Activated CD8-positive, alpha-beta T cell treated with anti-CD3 and anti-CD28 coated beads for 36 hours (primary cell): ENCODE measurements at places on chromosomes 4 and X. TPM values are rescaled to one million over a fixed set of nuclear protein-coding genes. Genes with fewer than 3 reads are reported as not detected.

Gene ACSL4
- total RNA-seq = 63.1 TPM

GRCh38 chr4:1964971-1965370 lies 43.8 kb downstream of the NELFA start:
- DNase-seq = no peak

DNA sequence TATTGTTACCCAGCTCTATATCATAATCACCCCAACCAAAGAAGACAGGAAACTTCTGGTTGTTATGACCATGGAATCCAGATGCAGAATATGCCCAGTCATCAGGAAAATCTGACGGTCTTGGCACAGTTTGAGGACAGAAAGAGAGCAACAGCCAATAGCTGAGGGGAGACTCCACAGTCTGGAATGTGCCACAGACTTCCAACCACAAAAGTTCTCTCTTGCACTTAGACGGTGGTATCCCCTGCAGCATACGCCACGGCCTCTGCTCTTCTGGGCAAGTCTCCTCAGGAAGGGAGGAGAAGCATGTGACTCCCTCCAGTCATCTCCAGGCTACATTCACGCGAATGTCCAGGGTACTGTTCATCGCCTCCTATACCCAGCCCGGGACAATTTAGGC lies 18.4 kb downstream of the ZNF827 start:
- DNase-seq = no peak

DNA sequence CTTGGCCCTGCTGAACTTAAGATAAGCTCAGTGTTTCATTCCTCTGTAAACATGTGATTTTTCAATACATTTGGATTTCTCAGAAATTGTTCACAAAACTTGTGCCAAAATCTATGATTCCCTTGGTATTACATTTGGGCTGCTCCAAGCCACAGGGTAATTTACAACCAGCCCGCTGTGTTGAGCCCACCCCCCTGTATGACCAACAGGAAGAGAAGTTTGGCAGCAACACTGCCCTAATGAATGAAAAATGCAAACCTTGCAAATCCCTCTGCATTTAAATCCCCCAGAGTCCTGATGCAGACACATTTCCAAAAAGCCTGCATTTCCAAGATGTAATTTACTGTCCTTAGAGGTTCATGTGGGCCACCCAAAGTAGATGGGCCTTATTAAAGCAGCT lies 34.1 kb upstream of the GAB1 start:
- DNase-seq = no peak

- DNase-seq = no peak
These were observed 62.3 kb upstream of the ADAMTS3 start for GRCh38 chr4:72631296-72631695.

DNA sequence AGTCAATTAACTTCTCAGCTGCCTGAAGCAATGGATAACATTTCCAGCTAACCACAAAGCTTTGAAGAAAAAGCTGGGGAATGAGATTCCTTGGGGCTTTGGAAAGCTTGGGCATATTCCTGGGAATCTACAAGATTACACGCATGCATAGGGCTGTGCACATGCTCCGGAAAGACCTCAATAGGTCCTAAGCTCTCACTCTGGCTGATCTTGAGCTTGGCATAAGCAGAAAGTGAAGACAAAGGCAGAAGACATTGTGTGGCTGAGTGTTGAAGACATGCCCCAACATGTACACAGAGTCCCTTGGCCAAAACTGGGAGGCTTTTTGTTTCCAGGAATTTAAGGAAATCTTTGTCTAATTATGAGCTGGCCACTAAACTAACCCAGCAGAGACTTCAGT lies 31.2 kb downstream of the ATG4A start:
- DNase-seq = no peak

GRCh38 chr4:48275686-48276085 lies 6.0 kb upstream of the TEC start:
- DNase-seq = no peak
